Neuronal stem cell (in vitro differentiated cells): ENCODE measurements at places on chromosomes 3 and 15.

DNA sequence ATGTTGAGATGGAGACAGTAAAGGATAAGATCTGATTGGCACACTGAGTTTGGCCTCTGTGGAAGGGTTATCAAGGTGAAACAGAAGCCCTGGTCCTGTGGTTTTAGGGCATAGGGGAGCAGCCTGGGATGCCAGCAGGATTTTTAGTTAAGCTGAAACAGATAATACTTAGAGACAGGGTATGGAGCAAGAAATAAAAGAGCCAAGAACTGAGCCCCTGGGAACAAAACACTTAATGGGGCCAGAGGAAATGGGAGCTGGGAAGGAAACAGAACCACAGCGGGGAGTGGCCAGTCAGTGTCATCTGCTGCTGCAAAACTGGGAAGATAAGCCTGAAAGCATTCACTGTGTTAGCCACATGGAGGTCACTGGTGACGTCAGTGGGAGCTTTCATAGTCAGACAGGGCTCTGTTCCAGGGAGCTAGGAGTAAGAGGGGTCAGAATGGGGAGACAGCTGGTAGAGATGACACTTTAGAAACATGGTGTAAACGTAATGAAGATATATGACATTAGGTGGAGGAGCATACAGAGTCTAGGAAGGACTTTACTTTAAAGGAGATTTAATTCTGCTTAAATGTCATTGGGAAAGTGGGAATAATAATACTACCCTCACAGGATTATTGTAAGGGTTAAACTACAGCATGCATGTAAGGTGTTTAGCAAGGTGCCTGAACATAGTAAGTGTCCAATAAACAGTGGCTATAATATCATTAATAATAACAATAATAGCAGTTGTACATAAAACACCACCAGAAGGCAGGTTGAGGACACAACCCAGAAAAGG, 172.7 kb upstream of the CTNNB1 start:
- DNase-seq, result no peak

- no peak for DNase-seq
These were observed 144.5 kb downstream of the FBLN2 start for GRCh38 chr3:13693441-13693840.

DNA sequence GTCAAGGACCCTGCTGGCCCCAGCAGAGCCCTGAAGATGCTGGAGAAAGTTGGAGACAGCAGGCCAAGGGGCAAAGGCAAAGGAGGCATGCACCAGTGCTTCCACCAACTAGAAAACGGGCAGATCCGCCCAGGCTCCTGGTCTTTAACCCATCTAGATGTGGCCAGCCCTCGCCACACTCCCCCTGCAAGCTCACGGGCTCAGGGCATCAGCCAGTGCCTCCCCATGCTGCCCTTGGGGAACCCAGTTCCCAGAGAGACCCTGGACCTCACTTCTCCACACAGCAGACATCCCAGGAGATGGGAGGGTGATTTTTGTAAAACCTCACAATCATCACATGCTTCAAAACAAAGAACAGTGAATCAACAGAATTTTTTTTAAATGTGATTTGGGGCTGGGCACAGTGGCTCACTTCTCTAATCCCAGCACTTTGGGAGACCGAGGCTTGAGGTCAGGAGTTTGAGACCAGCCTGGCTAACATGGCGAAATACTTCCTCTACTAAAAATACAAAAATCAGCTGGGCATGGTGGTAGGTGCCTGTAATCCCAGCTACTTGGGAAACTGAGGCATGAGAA, 24.5 kb downstream of the CYFIP1 start:
- DNase-seq, result no peak

- DNase-seq, result no peak
These were observed 284.8 kb upstream of the CFAP20DC start for GRCh38 chr3:59334585-59334984.

- no peak for DNase-seq
These were observed 48.7 kb downstream of the FBN1 start for GRCh38 chr15:48596841-48597240.

- no peak for DNase-seq
These were observed 336.1 kb downstream of the ARRDC4 start for GRCh38 chr15:98296653-98297052.

GRCh38 chr3:195180490-195181112, 90.4 kb downstream of the XXYLT1 start:
- no peak for DNase-seq

- no peak for DNase-seq
These were observed 35.6 kb upstream of the CHRNB4 start for GRCh38 chr15:78676424-78677110.
